Kidney (tissue), 22 donors: ENCODE measurements at places on chromosomes 2 and 18. TPM values are rescaled to one million over a fixed set of nuclear protein-coding genes. Genes with fewer than 3 reads are reported as not detected.

The ATP6V1B1 gene
- total RNA-seq, result 37.9 TPM

GRCh38 chr2:146874260-146874658 is 970.6 kb upstream of the ACVR2A start:
- no peak for DNase-seq
- no peaks in the 10 kb centered on the region for H3K4me1 ChIP-seq
- H3K36me3 ChIP-seq, result no peaks in the 10 kb centered on the region
- H3K27me3 ChIP-seq, result no peaks in the 10 kb centered on the region
- no peak overlapping the region for H3K27ac ChIP-seq

DNA sequence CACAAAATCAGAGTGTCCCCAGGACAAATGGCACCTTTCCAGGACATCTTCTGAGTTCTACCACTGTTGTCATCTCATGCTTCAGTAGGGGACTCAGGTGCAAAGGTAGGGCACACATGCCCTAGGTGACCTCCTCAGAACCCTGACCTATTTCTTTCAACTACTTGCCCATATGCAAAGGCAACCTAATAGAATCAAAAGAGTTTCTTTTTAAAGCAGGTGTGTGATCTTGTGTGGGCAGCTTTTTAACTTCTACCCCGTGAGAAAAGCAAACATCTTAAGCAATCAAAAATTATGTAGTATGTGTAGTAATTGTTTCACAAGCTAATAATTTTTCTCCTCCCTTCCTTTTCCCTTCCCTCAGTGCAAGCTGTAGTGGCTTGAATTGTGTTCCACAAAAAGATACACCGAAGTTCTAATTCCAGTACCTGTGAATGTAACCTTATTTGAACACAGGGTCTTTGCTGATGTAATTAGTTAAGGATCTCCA is 333.1 kb downstream of the RND3 start:
- H3K4me3 ChIP-seq, result no peak overlapping the region
- DNase-seq, result no peak
- H3K27me3 ChIP-seq, result no peaks in the 10 kb centered on the region
- no peak overlapping the region for H3K27ac ChIP-seq

DNA sequence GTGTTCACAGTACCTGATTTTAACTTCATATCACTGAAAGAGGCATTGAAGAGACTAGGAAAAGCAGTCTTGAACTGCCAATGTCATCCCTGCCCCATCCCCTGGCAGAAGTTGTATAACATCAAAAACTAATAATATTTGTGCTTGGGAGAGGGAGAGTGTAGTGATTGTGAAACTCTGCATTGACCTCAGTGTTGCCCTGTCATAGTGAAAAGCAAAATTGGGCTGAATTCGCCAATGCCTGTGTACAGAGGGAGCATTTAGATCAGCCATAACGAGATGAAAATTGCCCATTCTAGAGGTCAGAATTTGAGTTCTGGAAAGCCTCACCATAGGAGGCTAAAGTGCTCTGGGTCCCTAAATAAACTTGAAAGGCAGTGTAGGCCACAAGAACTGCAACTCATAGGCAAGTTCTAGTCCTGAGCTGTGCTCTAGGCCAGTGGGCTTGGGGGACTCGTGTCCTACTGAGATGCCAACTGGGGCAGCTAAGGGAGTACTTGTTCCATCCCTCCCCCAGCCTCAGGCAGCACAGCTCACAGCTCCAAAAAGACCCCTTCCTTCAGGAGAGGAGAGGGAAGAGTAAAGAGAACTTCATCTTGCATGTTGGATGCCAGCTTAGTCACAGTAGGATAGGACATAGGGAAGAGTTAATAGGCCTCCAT is 855.6 kb downstream of the TSN start:
- no peak overlapping the region for H3K4me3 ChIP-seq
- H3K36me3 ChIP-seq, result no peaks in the 10 kb centered on the region
- no peak for DNase-seq
- no peak overlapping the region for H3K27ac ChIP-seq
